ENCODE measurements at places on chromosomes 4 and X.

DNA sequence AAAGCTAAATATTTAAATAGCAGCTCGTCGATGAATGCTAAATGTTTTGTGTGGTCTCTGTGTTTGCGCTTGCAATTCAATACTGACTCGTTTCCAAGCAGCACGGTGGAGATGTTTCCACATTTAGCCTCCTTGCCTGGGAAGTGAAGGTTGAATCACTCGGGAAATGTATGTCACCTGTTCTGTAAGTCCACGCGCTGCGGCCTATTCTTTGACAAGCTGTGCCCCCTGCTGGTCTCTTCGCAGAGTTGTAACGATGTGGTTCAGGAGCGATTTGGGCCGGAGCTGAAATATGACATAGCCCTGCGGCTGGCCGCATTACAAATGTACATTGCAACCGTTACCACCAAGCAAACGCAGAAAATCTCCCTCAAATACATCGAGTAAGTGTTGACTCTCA lies 89.6 kb upstream of the PRPS2 start:
- peak; percentile 58 for DNase-seq

DNA sequence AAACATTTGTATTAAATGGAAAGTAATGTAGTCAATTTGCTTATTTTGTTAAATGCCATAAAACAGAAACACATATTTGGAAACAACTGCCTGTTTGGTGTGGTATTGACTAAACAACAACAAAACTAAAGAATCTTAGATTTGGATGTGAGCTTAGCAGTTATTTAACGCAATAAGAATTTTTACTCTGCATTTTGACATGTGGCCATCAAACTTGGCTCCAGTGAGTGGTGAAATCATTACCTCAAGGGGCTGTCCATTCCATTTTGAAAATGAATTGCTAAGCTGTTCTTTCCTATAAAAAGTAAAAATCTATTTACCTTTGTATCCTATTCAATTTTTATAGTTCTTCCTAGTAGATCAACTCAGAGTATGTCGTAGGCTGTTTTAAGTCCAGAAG lies 84.2 kb downstream of the DKK2 start:
- DNase-seq: no peak

- DNase-seq: peak; percentile 91
Observed at GRCh38 chr4:103198111-103198765, at the start of gene CENPE. Gene CENPE, minus strand, starts transcription at chr4:103198343. Its CDS starts 24 bp downstream, at chr4:103198319.

DNA sequence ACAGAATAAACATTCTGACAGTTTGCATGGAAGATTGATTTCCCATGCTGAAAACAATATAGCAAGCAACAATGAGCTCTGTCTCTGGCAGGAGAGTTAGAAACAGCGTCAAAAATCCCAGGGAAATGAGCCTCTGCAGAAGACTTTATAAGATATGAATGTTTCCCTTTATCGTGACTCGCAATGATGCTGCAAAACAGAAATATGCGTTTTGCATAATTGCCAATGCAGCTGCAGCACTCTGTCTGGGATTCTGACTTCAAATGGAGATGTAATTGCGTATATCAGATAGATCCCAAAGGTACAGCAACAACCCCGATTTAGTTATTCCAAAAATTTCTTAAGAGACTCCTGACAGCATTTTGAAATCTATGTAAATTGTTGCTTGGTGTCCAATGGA lies 702.4 kb upstream of the EPHA5 start:
- no peak for DNase-seq

GRCh38 chrX:107675823-107676555 lies 47.7 kb downstream of the PRPS1 start:
- no peak for DNase-seq

DNA sequence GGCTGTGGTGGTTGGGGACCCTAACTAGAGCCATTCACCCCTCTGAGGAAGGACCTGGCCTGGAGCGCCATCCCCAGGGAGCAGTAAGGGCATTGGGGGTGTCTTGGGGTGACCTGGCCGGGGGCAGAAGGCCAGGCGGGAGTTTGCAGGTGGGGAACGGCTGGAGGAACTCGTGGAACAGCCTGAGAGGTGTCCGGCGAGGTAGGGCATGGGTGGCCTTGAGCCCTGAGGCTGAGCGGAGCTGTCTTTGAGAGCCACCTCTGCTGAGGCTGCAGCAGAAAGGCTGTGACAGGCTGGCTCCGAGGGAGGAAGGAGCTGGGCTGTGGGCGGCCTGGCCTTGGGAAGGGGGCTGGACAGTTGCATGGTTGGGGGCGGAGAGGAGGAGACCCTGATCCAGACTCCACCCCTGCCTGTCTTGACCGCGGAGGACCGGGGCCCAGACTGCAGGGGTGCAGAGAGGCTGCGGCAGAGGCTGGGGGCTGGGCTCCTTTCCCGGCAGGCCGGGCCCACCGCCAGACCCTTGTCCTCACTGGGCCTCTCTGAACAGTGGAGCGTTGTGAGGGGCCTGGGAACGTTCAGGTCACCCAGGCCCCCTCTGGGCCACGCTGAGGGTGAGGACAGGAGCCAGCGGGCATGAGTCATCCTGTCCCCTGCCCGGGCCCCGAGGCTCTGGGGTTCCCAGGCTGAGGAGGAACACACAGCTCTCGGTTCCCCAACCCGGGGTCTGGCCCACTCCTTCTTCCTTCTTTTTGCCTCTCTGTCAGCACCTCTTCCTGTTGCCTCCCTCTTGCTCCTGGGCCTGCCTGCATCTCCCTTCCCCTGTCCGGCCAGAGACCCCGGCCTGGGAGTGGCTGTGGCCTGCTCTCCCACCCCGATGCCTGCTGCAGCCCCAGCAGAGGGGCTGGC lies 8.1 kb downstream of the SH3BP2 start:
- DNase-seq: peak; percentile 79

GRCh38 chrX:18010253-18010652 lies 149.2 kb upstream of the RAI2 start:
- no peak for DNase-seq

GRCh38 chrX:68944211-68944610 lies 115.4 kb downstream of the EFNB1 start:
- DNase-seq: no peak

DNA sequence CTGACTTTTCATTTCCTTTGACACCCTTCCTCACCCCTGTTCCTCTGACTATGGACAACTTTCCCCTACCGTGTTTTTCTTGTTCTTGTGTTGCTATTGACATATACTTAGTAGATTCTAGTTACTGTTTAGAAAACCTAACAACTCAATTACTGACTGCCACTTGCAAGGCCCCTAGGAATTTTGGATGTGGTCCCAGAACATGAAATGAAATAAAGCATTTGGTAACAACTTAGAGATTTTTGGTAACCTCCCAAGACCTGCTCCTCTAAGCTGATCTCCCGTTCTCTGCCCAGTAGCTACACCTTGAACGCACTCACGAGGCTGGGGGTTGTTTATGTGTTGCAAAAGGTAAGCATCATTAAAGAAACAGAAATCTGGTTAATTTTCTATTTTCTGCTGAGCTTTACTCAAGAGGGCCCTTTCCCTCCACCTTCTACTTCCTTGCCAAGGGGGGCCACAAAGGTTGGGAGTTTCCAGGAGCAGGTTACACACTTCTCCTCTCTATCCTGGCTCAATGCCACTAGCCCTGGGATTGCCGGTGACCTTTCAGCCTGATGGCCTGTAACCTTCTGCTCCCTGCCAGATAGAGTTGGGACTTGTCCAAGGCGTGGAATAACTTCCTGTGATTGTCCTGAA lies 20.5 kb downstream of the GAB3 start:
- DNase-seq: no peak

GRCh38 chr4:108560616-108561015 lies 59.8 kb upstream of the RPL34 start:
- no peak for DNase-seq

DNA sequence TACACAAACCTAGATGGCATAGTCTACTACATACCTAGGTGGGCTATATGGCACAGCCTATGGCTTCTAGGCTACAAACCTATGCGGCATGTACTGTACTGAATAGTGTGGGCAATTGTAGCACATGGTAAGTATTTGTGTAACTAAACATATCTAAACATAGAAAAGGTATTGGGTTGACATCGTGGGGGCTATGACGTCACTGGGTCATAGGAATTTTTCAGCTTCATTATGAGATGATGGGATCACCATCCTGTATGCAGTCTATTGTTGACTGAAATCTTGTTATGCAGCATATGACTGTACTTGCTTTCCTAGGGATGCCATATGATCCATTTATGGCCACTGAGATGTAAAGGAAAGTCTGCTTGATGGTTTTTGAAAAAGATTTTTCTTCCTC lies 1.9 kb upstream of the EXOC1L start:
- DNase-seq: no peak

- no peak for DNase-seq
Observed at GRCh38 chr4:166257891-166258290, 384.9 kb downstream of the TLL1 start.

GRCh38 chr4:30866907-30867306 lies 146.7 kb downstream of the PCDH7 start:
- DNase-seq: no peak

GRCh38 chr4:183354219-183354618 lies 32.0 kb upstream of the CLDN24 start:
- no peak for DNase-seq

DNA sequence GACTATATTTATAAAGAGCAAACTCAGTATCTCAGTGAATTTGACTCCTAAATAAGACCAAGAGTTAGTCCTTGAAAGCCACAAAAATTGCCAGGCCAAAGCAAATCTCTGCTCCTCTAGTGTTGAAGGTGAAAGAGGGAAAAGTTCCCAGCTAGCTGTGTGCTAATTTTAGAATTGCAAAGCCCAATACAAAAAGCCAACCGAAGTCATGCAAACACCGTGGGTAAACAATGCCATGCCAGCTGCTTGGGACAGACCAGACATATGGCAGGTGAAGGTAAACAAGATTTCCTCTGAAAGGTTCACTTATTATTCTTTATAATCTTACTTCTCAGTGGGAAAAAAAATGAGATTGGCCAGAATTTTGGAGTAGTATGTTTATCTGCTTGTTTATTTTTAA lies 80.5 kb upstream of the LNX1 start:
- DNase-seq: no peak

Data from WTC11 (cell line).